ENCODE measurements at places on chromosomes 3 and 15.

GRCh38 chr3:104316118-104316517 is 1050.6 kb upstream of the ALCAM start:
- no peak for DNase-seq

GRCh38 chr3:35635926-35636683 is 3.2 kb upstream of the ARPP21 start:
- DNase-seq = no peak

GRCh38 chr3:122268257-122269024 is 56.6 kb upstream of the CSTA start:
- DNase-seq = no peak

GRCh38 chr3:191253089-191253799 is 54.2 kb downstream of the OSTN start:
- DNase-seq = no peak

GRCh38 chr15:42175671-42176070 is 19.2 kb upstream of the PLA2G4F start:
- DNase-seq = no peak

DNA sequence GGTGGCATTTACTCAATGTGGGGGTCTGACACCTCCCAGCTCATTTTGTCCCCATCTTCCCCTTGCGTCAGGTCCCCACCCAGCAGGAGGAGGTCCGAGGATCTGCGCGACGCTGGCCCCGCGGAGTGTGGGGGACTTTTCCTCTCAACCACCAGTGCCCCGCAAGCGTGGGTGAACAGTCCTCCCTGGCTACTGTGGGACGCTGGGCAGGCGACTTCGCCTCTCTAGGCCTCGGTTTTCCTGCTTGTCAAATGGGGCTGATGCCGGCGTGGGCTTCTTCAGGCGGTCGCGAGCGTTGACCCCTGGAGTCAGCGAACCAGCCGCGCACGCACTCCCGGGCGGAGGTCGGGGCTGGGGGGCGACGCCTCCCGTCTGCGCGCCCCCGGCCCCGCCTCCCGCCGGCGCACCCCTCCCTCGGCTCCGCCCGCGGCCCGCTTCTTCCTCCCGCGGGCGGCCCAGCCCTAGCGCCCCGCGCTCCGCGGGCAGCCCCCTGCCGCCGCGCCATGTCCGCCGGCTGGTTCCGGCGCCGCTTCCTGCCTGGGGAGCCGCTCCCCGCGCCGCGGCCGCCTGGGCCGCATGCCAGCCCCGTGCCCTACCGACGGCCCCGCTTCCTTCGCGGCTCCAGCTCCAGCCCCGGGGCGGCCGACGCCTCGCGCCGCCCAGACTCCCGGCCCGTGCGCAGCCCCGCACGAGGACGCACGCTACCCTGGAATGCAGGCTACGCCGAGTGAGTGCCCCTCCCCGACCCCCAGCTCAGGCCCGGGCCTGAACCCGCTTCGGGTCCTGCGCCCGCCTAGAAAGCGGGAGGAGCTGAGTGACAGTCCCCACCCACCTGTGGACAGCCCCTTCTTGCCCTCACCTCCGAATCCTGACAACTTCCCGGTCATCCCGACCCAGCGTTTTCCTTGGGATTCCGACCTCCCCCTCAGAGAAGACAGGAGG is at the start of gene PPM1M:
PPM1M (plus strand) TSS at position 438 of the 942 bp plus-strand sequence; CDS start at position 504, 66 bp downstream.
- peak; percentile 57 for DNase-seq

GRCh38 chr3:129619726-129620162 is 13.3 kb upstream of the PLXND1 start:
- DNase-seq = no peak

DNA sequence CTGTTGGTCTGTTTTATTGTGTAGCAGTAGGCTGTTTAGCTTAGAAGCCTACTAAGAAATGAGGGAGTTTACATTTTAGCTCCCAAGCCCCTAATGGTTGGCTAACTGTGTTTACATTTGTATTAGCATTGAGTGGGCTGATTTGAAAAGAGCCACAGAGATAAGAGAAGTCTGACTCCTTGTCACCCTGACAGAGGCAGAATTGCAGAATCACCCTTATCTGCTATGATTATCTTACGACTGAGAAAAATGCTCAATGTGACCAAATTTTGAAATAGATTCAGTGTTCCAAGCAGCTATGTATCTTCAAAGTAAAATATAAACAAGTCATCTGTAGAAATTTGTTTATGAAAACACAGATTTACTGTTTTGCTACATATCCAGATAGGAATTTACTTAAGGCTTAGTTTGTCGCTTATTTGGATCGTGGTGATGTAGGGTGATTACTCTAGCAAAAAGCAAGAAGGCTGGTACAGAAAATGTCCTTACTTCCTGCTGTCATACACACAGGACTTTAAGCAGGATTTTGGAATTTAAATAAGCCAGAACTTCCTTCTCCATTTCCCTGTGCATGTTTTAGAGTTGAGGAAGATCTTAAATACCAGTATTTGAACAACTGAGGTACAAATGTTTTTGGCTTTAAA is 19.0 kb downstream of the SEMA6D start:
- DNase-seq = no peak

DNA sequence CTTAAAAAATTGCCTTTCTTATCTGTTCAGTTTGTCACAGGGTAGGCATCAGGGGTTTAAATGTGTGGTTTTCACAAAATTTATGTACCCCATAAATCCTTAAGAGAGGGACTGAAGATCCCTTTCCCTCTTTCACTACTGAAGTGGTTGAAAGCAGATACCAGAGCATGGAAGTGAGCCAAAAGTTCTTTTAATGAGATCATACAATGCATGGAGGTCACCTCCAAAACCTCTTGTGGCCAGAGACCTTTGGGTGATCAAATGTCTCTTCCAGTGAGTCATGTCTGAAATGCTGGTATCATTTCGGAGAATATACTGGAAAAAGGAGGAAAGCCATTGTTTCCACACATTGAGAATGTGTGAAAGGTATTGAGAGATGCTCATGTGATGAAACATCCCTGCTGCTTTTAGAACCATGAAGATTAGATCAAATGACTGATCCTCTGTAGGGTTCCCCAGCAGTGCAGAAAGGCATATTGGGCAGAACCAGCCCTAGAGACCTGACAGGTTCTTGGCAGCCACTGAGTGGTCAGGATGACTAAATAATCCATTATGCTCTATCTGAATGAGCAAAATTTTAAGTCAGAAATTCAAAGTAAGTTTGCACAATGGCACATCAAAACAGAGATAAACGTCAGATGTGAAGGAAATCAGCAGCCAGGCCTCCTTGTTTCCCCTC is 165.8 kb upstream of the SLC2A2 start:
- DNase-seq = no peak

GRCh38 chr3:64187065-64187959 is 38.0 kb downstream of the PRICKLE2 start:
- no peak for DNase-seq

- DNase-seq = no peak
Observed at GRCh38 chr3:64361962-64362735, 136.9 kb upstream of the PRICKLE2 start.

DNA sequence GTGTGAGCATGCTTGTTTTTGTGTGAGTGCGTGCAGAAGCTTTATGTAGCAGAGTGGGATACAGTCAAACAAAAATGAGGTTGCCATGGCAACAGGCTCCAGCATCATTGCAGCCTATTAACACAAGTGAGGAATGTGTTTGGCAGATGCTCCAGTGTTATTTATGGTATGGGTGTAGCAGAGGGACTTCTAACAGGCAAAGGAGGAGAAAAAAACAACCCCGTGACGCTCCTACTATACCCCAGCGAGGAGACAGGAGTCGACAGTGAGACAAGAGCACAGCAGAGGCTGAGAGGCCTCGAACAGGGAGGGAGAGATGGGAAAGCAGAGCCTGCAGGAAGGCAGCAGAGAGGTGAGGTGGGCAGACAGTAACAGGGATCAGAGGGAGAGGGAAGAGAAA is 4.9 kb downstream of the ADCY5 start:
- DNase-seq = no peak

DNA sequence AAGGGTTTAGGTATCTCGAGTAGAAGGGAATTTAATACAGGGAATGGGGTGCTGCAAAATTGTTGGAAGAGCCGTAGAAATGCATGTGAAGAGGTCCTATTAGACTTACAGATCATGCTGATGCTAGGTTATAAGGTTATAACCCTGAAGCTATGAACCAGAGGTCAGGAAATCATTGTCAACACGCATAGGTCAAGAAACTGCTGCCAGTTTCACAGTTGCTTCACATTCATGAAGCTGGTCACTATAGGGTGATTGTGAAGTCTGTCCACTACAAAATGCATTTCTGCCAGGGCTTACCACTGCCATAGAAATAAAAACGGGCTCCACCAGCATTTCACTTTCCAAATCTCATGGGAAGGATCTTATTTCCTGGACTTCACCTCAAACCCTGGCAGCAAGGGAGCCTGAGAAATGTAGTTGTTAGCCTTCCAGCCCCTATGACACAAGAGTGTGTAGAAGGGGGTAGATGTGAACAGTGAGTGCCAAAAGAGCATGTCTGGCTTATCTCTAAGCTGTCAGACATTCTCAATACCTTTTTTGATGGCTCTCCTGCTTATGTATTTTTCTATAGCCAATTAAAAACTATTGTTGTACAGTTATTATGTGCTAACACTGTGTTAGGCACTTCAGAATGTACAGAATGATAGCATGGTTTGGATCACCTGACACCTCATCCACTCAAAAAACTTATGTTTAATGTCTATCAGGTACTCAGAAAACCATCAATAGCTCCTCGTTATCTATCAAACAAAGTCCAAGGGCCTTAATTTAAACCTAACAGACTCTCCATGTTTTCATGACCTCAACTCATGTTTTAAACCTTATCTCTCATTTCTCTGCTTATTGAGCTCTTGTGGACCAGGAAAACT is 148.3 kb upstream of the TSC22D2 start:
- DNase-seq = no peak

GRCh38 chr15:66294157-66294931 is 976 bp downstream of the DIS3L start:
- peak; percentile 35 for DNase-seq

DNA sequence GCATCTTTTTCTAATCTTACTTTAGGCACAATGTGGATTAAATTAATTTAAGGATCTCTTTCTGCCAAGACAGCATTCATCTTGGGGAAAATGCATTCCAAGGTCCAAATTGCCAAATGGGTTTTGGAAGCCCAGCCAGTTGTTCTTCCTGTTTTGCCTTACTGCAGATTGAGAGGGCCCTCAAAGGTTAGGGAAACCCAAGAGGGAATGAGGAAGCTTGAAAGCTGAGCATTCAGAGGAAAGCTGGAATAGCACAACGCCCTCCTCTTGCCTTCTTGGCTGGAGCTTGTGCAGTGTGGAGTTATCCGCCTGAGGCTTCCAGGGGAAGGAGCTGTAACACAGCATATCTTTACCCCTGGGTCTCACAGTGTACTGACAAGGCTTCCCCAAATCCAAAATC is 18.2 kb upstream of the SACM1L start:
- DNase-seq = no peak

- peak; percentile 36 for DNase-seq
Observed at GRCh38 chr15:60328852-60329443, 68.8 kb downstream of the ANXA2 start.

- DNase-seq = no peak
Observed at GRCh38 chr15:75750261-75751050, 37.8 kb upstream of the CSPG4 start.

GRCh38 chr3:155313300-155313699 is 19.8 kb upstream of the STRIT1 start:
- no peak for DNase-seq

DNA sequence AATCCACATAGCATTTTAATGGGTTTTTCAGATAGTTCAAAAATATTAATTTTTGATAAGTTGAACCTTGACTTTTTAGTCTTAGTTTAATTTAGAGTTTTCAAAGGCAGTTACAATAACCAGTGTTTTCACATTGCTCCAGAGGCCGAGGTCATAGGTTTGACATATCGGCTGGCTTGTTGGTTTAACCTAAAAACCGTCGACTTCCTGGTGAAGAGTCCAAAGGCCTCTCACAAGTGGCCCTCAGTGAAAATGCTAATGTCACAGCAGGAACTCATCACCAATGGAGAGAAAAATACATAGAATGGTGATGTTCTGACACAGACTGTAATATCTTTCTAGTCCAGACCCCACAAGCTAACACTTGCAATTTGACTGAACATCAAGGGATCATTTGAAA is 642.3 kb downstream of the PLOD2 start:
- no peak for DNase-seq

DNA sequence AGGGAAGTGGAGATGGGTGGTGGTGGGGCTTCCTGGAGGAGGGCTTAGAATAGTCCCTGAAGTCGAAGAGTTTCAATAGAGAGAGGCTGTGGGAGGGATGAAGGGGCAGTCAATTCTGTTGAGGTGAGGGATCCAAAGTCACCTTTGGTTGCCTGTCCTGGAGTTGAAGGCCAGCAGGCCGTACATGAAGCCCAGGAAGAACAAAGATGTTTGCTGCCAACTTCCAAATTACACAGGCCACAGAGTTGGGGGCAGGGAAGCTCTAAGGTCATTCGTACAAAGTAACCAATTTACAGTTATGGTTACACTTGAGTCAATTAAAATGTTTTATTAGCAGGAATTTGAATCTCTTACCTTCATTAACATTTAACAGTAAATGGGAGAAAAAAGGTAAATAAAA is 77.9 kb downstream of the FOXB1 start:
- DNase-seq = no peak

DNA sequence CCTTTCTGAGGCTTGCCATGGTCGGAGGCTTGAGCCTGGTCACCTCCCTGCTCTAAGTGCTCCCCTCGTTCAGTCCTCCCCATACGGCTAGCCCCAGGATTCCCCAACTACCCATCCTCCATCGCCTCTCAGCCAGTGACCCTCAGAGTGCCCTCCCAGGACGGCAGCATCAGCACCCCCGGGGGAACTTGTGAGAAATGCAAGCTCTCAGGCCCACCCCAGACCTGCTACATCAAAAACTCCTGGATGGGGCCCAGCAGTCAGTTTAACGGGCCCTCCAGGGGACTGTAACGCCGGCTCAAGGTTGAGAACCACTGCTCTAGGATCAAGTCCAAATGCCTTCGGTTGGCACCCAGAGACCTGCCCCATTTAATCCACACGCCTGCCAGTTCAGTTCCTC is 6.9 kb downstream of the ADAMTS17 start:
- no peak for DNase-seq

- no peak for DNase-seq
Observed at GRCh38 chr3:126270145-126270811, 86.9 kb downstream of the KLF15 start.

- no peak for DNase-seq
Observed at GRCh38 chr3:87077355-87077754, 86.4 kb upstream of the VGLL3 start.

- no peak for DNase-seq
Observed at GRCh38 chr3:145144361-145144760, 1016.6 kb downstream of the PLOD2 start.

- DNase-seq = no peak
Observed at GRCh38 chr3:36823806-36824205, 59.5 kb upstream of the DCLK3 start.

- DNase-seq = no peak
Observed at GRCh38 chr3:141469720-141470119, 17.1 kb upstream of the RASA2 start.

DNA sequence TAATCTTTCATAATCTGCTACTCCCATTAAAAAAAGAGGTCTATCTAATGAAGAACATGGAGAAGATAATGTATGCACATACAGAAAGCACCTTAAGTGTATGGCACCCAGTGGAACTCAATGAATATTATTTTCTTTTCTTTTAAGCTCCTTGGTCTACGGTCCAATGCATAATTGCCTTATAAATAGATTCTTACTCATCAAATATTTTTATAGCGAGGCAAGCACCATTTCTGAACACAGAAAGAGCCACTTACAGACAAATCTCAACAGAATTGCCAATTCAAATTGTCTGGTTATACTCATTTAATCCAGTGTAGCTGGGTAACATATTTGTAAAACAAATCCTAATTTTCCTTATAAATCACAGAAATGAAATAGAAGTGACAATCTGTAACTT is 6.3 kb downstream of the PDZRN3 start:
- DNase-seq = no peak

Data from activated CD4-positive, alpha-beta T cell treated with anti-CD3 and anti-CD28 coated beads, Interleukin-2, amount 50 U/mL, for 48 hours (primary cell).